MG63 (cell line): ENCODE measurements at places on chromosomes 11 and 22. TPM values are rescaled to one million over a fixed set of nuclear protein-coding genes. Genes with fewer than 3 reads are reported as not detected.

OR52J3 gene
- not detected in 2 replicates for total RNA-seq

VPREB1 gene
- total RNA-seq, result not detected in 2 replicates

CAPN5 gene
- 2.1 and 6.1 TPM in 2 replicates for total RNA-seq

TTC28 gene
- 2.9 and 3.1 TPM in 2 replicates for total RNA-seq

MMP27 gene
- total RNA-seq, result not detected in 2 replicates

OR4A16 gene
- not detected in 2 replicates for total RNA-seq

POU2F3 gene
- total RNA-seq, result not detected in 2 replicates

SERPING1 gene
- total RNA-seq, result 0.22 and 0.26 TPM in 2 replicates

TREH gene
- total RNA-seq, result not detected in 2 replicates

P2RY6 gene
- total RNA-seq, result 6.7 and 23.4 TPM in 2 replicates

F2 gene
- 0.46 TPM in 1 of 2 replicates, not detected in the other for total RNA-seq

C11orf87 gene
- total RNA-seq, result not detected in 2 replicates

SMTNL1 gene
- total RNA-seq, result not detected in 2 replicates

KCNJ11 gene
- not detected in 2 replicates for total RNA-seq

GGTLC3 gene
- total RNA-seq, result not detected in 2 replicates

SYT7 gene
- 3.7 and 9.9 TPM in 2 replicates for total RNA-seq

FBXO3 gene
- 41.7 and 48.8 TPM in 2 replicates for total RNA-seq

ACR gene
- not detected in 2 replicates for total RNA-seq

KRTAP5-1 gene
- total RNA-seq, result not detected in 2 replicates

DDIAS gene
- 9.2 and 10.3 TPM in 2 replicates for total RNA-seq

CELSR1 gene
- 0.30 and 0.59 TPM in 2 replicates for total RNA-seq

PYGM gene
- not detected in 2 replicates for total RNA-seq

OR5D16 gene
- total RNA-seq, result not detected in 2 replicates

C11orf42 gene
- not detected in 2 replicates for total RNA-seq

GAB2 gene
- total RNA-seq, result under 0.01 and 0.54 TPM in 2 replicates

ZFP91 gene
- 56.1 and 70.7 TPM in 2 replicates for total RNA-seq

HOATZ gene
- not detected in 2 replicates for total RNA-seq

OR52I2 gene
- total RNA-seq, result not detected in 2 replicates

TMEM45B gene
- total RNA-seq, result not detected in 2 replicates

CNTN5 gene
- 0.96 and 1.5 TPM in 2 replicates for total RNA-seq

C22orf23 gene
- total RNA-seq, result 0.36 and 2.3 TPM in 2 replicates

OR10D3 gene
- total RNA-seq, result not detected in 2 replicates

WT1 gene
- total RNA-seq, result 0.10 TPM in 1 of 2 replicates, not detected in the other

PGA4 gene
- not detected in 2 replicates for total RNA-seq

CASP5 gene
- not detected in 2 replicates for total RNA-seq

TBX10 gene
- not detected in 2 replicates for total RNA-seq

LRRC74B gene
- not detected in 2 replicates for total RNA-seq

PIWIL4 gene
- total RNA-seq, result 0.20 TPM in 1 of 2 replicates, not detected in the other

FOLR2 gene
- total RNA-seq, result not detected in 2 replicates

OR56B4 gene
- not detected in 2 replicates for total RNA-seq

ZNF214 gene
- 1.1 and 2.2 TPM in 2 replicates for total RNA-seq

LMO1 gene
- total RNA-seq, result not detected in 2 replicates

GRM5 gene
- not detected in 2 replicates for total RNA-seq

UBQLNL gene
- total RNA-seq, result not detected in 2 replicates

DDI1 gene
- total RNA-seq, result not detected in 2 replicates

DNAJB13 gene
- total RNA-seq, result 0.79 TPM in 1 of 2 replicates, not detected in the other

OR52A1 gene
- not detected in 2 replicates for total RNA-seq

KDM2A gene
- 11.8 and 16.7 TPM in 2 replicates for total RNA-seq

VPS11 gene
- 9.1 and 14.2 TPM in 2 replicates for total RNA-seq

APOA4 gene
- total RNA-seq, result not detected in 2 replicates

KCNJ1 gene
- not detected in 2 replicates for total RNA-seq

CBX7 gene
- 7.9 and 13.6 TPM in 2 replicates for total RNA-seq

IL17REL gene
- total RNA-seq, result not detected in 2 replicates

APOL5 gene
- total RNA-seq, result not detected in 2 replicates

TMEM218 gene
- 27.7 and 31.6 TPM in 2 replicates for total RNA-seq

APOBEC3A gene
- total RNA-seq, result not detected in 2 replicates

APOA1 gene
- total RNA-seq, result not detected in 2 replicates

CCDC116 gene
- total RNA-seq, result not detected in 2 replicates
